ENCODE measurements at places on chromosomes 16 and 17.

GRCh38 chr17:32275060-32276042, 9.7 kb downstream of the RHBDL3 start:
- DNase-seq, result no peak

DNA sequence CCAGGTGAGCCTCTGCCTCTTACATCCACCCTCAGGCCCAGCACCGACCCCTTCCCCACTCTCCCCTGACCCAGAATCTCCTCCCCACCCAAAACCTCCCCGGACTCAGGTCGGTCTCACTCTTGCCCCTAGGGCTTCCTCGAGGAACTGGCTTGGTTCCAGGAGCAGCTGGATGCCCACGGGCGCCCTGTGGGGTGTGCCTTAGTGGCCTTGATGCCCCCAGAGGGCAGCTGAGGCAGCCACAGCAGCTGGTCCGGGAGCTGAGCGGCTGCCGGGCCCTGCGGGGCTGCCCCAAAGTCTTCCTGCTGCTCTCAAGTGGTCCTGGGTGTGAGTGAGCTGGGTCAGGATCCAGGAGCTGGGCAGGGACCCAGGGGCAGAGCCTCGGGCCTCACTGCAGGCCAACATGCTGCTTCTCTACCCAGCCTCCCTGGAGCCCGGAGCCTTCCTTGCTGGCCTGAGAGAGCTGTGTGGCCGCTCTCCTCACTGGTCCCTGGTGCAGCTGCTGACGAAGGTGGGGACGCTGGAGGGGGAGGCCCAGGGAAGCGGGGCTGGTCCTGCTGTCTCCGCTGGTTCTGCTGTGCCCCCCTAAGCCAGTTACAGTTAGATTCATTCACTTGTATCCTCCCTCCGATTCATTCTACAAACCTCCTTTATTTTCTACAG, 9.6 kb downstream of the ZNF213 start:
- no peak for DNase-seq

DNA sequence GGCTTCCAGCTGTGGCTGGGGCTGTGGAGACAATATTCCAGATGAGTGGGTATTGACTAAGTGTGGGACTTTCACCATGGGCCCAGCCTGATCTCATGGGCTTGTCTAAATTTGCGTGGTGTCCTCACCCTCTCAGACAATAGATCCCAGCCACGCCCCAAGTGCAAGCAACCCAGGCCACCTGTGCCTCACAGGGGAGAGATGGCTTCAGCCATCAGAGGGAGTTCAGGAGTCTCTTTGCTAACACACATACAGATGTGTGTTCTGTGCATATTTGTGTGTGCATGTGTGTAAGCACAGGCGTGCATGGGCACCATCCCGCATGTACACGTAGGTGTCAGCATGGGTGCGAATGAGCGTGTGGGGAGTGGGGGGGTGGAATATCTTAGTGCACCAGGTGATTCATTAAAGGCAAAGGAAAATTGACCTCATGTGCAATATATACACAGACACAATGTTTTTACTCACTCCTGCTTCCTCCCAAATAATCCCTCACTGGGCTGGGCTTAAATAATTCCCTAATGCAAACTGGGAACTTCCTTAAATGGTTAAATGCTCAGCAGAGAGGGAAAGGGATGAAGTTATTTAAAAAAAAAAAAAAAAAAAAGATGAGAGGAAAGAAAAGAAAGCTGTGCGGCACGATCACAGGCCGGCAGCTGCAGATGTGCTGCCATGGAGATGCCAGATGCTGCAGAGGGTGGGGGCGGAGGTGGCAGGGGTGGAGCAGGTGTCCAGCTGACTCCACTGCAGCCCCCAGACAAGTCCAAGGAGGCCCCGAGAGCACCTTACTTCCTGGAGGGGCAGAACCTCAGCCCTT, 24.0 kb upstream of the CDC42EP4 start:
- DNase-seq, result no peak

GRCh38 chr17:74763565-74764387, 12.4 kb downstream of the NAT9 start:
- DNase-seq, result no peak

DNA sequence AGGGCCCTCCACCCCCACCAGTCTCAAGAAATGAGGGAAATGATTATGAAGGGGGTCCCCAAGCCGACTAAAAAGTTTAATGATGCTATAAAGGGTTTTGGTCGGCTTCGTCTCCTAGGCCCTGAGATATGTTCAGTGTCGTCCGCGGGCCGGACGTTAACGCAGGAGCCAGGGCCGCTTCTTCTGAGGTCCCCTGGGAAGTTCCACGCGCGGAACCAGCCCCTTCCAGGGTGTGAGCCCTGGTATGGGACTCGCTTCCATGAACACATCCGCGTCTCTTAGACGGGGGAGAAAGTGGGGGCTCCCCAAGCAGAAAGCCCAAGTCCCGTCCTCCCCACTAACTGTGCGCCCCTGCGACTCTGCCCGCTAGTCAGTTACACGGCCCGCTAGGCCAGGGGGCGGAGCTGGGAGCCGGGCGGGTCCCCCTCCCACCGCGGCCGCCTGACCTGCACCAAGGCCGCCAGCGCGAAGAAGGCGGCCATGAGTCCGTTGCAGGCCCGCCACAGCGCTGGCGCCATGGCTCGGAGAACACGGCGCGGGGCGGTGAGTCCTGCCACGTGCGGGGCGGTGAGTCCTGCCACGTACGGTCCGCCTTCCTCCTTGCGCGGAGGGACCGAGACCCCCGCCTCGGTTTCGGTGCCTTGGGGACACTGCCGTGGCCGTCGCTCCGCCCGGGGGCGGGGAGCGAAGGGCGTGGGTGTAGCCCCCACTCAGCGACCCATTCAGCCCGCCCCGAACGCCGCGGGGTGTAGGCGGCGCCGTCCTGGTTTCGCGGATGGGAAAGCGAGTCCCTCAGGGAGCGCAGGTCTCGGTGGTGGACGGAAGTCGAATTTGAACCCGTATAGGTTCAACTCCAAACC, at the start of gene TMEM220:
Gene TMEM220 (minus strand): TSS at position 690 of the 860 bp plus-strand sequence. CDS start 172 bp downstream, at position 518.
- peak; percentile 4 for DNase-seq

DNA sequence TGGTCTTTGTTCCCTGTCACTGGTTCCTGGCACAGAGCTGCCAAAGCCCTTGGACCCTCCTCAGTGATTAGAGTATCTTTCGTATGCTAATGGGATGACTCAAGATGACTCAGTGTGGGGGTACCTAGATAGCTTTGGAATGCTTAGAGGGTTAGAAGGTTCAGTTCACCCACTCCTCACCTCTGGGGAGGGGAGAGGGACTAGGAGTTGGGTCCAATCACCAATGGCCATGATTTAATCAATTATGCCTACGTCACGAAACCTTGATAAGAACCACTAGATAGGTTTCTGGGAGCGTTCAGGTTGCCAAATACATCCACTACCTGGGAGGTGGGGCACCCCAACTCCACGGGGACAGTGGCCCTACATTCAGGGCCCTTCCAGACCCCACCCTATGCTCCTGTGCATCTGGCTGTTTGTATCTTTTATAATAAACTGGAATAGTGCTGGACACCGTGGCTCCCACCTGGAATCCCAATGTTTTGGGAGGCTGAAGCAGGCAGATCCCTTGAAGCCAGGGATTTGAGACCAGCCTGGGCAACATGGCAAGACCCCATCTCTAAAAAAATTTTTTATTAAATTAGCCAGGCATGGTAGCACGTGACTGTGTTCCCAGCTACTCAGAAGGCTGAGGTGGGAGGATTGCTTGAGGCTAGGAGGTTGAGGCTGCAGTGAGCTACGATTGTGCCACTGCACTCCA, 29.2 kb upstream of the LITAF start:
- no peak for DNase-seq

DNA sequence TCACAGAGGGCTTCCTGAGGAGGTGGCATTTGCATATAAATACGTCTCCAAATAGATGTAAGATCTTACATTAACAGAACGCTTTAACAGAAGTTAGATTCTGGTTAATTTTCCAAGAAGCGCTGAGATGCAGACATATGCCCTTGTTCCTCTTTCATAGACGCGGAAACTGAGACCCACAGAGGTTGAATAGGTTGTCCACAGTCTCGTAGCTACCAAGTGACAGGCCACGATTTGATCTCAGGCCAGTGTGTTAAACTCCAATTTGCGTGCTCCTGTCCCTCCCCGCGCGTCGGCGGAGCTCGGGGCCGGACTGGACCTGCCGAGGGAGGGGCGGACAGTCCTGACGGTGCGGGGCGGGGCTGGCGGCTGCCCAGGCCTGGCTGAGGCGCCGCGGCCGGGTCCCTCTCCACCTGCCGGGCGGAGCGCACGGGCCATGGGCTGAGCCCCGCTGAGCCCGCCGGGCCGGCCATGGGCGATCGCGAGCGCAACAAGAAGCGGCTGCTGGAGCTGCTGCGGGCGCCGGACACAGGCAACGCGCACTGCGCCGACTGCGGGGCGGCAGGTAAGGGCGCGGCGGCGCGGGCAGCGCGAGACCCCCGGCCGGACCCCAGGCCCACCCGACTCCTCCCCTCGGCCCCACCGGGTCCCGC, at the start of gene ADAP2:
Gene ADAP2 (plus strand): TSS at position 402 of the 653 bp plus-strand sequence. CDS start 70 bp downstream, at position 472.
- no peak for DNase-seq

GRCh38 chr17:1294157-1294717, 14.8 kb downstream of the TRARG1 start:
- peak; percentile 76 for DNase-seq

GRCh38 chr17:45338023-45338781, 21.4 kb upstream of the MAP3K14 start:
- no peak for DNase-seq

DNA sequence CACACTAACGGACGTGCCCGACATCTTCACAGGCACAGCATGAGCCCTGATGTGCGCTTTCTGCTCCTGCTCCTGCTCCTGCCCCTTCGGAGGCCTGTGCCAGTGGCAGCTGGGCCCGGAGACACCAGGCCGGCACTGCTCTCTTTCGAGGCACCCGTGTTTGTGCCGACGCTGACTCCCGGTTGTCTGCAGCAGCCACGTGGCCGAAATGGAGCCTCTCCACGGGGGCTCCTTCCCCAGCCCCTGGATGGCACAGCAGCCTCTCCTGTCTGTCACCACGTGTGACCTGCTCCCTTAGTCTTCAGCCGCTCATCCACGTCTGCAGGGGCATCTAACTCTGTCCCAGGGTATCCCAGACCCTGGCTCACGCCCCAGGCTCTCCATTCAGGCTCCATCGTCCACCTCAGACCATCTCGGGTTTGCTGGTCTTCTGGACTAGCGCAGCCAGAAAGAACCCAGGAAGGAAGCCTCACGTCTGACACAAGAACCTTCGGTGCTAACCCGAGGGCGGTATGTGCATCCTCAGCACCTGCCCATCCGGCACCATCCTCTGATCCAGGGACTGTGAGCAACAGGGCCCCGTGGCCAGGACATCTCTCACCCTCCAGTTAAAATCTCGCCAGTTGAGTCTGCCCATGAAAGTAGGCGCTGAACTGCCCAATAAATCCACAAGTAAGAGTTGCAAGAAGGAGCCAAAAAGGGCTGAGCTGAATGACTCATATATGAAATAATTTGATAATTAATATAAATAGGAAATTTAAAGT, 4.2 kb upstream of the RPH3AL start:
- DNase-seq, result no peak

All from T-helper 9 cell (primary cell).